ENCODE measurements at places on chromosomes 12 and 14.

- DNase-seq: no peak
Measured at GRCh38 chr12:121628037-121628436, 1.7 kb downstream of the ORAI1 start.

- DNase-seq: no peak
Measured at GRCh38 chr12:94982456-94982855, 21.0 kb downstream of the NDUFA12 start.

- no peak for DNase-seq
Measured at GRCh38 chr12:16369156-16369555, 21.7 kb downstream of the MGST1 start.

- no peak for DNase-seq
Measured at GRCh38 chr14:105894125-105894977, 368.0 kb downstream of the TMEM121 start.

- DNase-seq: no peak
Measured at GRCh38 chr12:21992823-21993222, 51.6 kb upstream of the ABCC9 start.

- no peak for DNase-seq
Measured at GRCh38 chr12:43675048-43675904, 83.3 kb downstream of the PUS7L start.

GRCh38 chr12:89655841-89656240 lies 52.8 kb downstream of the ATP2B1 start:
- no peak for DNase-seq

All from stimulated activated CD8-positive, alpha-beta memory T cell treated with anti-CD3 and anti-CD28 coated beads, Interleukin-7, amount 100 ng/mL, for 1 hour (primary cell).